SHP77 (cell line): ENCODE measurements at places on chromosomes 4 and X.

- DNase-seq = no peak
These were observed 242.9 kb upstream of the CNKSR2 start for GRCh38 chrX:21131346-21131745.

DNA sequence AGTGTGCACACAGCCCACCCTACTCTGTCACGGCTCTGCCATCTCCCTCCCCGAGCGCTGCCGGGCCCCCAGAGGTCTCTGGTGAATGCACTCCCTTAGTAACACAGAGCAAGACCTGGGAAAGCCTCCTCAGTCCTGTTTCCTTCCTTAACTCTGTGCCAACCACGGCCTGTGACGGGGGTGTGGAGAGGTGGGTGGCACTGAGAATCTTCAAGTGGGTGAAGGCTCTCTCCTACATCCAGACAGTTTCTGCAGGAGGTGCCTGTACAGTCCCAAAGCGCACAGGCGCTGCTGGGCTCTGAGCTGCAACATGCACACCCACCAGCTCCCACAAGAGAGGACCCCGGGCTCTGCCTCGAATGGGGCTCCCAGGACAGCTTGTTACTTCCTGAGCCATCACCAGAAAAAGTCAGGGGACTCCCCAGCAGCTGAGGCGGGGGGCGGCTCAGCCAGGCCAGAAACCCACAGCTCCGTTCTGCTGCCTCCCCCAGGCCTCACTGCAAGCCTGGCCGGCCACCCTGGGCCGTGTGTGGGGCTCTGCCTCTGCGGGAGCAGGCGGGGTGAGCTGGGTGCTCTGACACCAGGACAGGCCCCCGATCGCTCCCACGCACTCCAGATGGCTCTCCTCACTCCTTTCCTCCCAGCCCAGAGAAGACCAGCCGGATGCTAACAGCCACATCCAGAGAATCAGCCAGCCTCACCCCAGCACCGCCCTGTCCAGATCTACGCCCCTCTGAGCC, 29.7 kb downstream of the FAM53A start:
- DNase-seq = no peak

DNA sequence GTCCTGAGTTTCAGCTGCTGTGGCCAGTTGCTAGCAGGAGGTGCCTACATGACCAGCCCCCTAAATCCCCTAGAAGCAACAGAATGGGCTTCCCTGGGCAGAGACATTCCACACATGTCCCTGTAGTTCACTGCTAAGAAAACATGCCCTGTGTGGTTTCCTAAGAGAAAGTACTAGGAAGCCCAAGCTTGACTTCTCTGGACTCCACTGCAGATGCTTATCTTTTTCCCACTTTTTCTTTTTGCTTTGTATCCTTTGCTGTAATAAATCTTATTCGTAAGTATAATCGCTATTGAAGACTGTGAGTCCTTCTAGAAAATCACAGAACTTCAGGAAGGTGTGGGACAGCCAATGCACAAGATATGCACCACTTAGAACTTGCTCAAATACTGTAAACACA, 15.6 kb downstream of the RPGR start:
- DNase-seq = no peak

- no peak for DNase-seq
These were observed 6.5 kb downstream of the C4orf50 start for GRCh38 chr4:6011686-6012085.

DNA sequence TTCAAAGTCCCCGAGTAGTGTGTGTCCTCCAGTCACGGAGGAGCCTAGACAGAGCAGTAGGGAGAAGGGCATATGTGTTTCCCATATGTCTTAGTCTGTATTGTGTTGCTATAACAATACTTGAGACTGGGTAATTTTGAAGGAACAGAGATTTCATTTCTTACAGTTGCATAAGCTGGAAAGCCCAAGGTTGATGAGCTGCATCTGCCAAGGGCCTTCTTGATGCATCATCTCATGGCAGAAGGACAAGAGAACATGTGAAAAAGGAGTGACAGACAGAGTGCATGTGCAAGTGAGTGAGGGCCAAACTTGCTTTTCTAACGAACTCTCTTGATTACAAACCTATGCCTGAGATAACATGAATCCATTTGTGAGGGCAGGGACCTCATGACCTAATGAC, 243.4 kb downstream of the ARHGAP10 start:
- no peak for DNase-seq

DNA sequence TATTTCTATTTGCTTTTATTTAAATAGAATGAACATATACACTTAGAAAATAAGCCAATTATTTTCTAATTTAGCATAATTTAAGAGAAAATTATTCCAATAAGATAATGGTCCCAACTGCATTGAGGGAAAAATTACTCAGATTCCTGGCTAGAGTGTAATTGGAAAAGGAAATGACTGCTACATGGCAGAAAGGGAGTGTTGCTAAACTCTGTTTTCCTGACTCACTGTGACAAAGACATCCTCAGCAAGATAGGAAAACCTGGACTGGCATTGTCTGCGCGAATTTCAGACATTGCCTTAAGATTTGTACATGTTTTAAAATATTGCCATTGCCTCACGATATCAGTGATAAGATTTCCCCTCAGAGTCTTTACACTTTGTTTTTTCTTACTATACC, 8.2 kb downstream of the TNIP3 start:
- DNase-seq = no peak

- DNase-seq = no peak
These were observed 49.0 kb upstream of the SHISA3 start for GRCh38 chr4:42348247-42348646.

- peak; percentile 72 for DNase-seq
These were observed 96.3 kb upstream of the NOCT start for GRCh38 chr4:138919094-138919936.

DNA sequence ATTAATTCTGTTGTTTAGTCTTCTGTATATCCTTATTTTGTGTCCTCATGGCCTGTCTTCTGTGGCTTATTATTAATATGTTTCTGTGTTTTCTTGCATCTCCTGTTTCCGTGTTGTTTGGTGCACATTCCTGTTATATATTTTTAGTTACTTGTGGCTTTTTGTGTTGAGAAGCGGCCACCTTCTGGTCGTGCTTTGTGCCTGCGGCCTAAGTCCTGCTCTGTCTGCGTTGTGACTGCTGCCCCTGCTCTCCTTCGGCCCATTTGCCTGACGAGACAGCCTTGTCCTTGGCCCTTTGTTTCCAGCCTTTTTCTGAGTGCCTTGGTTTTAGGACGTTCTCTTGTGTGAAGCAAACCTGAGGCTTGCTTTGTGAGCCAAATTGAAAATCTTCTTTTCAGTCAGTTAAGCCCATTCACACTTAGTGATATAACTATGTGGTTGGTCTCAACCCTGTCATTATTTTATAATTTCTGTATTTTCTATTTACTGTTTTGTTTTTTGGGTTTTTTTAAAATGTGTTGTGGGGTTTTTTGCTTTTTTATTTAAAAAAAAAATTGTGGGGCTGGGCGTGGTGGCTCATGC, 43.8 kb downstream of the TNIP2 start:
- no peak for DNase-seq

DNA sequence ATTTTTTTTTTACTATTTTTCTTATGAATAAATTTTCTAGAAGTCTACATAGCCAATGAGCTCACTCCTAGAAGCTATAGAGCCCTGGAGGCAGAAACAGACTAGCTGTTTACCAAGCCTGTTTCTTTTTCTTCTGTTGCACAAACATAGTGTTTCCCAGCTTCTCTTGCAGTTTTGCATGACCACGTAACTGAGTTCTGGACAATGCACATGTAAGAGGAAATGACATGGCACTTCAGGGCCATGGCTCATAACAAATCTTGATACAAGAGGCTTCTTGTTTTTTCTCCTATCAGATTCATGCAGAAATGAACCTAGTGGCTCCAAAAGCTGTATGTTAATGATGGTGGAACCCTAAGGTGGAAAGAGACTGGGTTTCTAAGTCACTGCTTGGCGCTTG, 127.4 kb downstream of the ZNF330 start:
- no peak for DNase-seq

GRCh38 chr4:185587427-185588161, 52.3 kb upstream of the PDLIM3 start:
- no peak for DNase-seq

GRCh38 chr4:77433418-77433733, 172.2 kb upstream of the CXCL13 start:
- DNase-seq = peak; percentile 63

DNA sequence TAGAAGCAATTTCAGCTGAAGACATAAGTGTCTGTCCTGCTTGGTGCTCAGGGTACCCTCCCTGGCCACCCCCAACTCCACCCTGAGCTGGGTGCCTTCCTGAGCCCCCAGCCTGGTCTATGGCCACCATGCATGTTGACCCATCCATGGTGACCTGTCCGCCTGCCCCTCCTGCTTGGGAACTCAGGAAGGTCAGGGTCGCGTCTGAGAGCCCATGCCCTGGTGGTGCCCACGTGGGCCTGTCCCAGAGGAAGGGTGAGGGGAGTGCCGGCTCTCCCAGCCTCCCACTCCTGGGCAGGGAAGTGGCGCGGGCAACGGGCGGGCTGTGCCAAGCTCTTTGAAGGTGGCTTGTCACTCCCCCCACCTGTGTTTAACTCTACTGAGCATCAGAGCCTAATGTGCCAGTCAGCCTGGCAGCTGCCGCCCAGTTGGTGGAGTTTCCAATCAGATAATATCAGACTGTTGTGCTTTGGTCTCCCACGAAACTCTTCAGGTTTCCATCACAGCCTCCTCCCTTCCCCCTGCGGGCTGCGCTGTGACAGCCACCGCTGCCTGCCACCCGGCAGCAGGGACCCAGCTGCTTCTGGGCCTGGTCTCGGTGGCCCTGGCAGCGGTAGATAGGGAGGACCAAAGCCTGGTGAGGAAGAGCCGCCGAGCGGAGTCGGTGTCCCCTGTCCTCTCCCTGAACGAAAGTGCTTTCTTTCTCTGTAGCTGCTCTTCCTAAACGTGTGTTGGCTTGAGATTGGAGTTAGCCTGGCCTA, 4.8 kb downstream of the SH3BP2 start:
- no peak for DNase-seq

DNA sequence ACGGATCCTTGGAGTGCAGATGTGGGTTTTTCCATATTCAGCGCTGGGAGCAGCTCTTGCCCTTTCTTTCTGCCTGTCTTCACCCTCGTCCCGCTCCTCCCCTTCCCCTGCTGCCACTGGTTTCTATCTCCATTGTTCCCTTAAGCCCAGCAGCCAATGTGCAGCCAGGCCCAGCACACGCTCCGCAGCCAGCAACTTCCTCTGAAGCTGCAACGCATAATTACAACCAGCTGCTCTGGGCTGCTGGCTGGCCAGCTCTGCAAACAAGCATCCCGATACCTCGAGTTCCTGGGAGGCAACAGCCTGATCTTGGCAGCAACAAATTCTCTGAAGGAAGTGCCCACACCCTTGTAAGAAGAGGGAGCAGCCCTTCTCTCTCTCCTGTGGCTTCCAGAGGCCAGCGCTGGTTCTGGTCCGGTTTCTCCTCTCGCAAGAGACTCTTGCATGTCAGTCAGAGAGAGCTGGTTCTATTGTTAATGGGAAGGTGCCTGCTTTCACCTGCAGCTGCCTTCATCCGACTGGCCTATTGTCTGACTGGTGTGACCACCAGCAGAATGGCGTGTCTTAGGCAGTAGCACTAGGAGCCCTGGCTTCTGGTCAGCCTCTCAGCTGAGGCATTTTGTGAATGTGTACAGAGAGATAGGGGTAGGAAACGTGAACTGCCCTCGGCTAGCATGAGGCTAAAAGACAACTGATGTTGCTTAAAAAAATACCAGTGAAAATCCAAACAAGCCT, 83.8 kb upstream of the MAML3 start:
- DNase-seq = peak; percentile 80

DNA sequence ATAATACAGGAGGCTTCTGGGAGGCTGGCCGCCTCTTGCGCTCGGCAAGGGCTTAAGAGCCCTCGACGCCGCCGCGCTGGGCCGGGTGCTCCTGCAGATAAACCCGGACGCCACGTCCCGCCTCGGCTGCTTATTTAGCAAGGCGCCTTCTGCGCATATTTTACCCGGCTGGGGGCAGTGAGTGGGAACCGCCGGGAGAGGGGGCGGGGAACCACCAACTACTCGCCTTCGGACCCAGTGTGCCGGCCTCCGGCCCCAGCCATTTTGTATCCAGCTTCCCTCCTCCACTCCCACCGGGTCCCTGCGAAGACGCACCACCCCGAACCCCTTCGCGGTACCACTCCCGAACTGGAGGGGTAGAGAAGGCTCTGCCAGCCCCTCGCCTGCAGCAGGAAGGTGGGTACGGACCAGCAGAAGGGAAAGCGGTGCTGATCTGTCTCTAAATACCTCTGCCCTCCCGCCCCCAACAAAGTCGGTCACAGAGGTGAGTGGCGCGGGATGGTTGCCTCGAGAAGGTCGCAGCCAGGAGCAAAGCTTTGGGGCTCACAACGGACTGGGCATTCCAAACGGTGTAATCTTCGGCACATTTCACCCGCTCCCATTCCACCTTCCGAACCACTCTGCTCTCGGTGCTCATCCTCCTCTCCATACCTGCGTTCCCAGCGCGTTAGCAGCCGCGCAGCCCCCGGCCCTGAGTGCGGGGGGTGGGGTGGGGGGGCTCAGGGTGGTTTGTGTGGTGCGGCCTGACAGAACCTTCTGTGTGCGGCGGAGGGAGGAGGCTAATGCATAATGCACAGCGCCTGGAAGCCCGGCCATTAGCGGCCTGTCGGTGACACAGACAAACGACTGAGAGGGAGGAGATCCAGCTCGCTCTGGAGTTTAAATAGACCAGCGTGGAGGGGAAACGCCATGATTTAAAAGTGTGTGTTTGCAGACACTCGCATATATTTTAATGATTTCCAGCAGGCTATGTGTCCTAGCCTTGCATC, 4.9 kb upstream of the BCOR start:
- DNase-seq = no peak

DNA sequence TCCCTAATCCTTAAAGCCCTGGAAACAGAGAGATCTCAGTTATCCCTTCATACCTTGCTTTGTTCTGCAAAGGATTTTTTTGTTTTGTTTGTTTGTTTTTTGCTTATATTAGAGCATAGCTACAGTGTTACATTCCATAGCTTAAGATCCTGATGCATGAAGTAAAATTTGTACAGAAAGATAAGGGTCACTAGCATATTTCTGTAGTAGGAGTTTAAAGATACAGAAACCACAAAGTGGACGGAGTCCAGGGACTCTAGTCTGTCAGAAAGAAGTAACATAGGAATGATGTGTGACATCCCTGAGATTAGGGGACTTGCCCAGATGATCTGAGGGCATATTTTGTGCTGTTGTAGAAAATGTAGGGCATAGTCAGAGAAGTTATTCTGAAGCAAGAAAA, 151.9 kb upstream of the PLAC1 start:
- DNase-seq = no peak
